ENCODE measurements at places on chromosomes 16 and 17.

- no peak for DNase-seq
Observed at GRCh38 chr16:80144191-80144590, 396.6 kb upstream of the DYNLRB2 start.

- DNase-seq: no peak
Observed at GRCh38 chr17:63816669-63817068, 10.6 kb upstream of the PSMC5 start.

DNA sequence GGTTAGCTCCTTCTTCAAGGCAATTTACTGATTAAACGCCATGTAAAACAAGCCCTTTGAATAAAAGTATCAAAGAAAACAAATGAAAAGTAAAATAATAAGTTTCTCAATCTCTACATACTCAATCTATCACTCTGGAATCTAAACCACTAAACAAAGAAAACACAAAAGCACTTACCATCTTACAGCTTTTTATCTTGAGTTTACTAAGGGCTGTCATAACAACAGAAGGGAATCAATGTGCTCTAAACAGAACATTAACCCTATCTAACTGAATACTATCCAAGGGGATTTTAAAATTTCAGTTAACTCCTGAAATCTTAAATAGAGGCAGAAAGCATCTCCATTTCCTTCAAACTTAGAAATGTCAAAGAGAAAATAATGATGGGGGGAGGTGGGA is 3.4 kb downstream of the SKA2 start:
- no peak for DNase-seq

GRCh38 chr17:17845046-17845775 is 8.4 kb upstream of the SREBF1 start:
- DNase-seq: no peak

- no peak for DNase-seq
Observed at GRCh38 chr17:35684055-35684802, 47.2 kb upstream of the RASL10B start.

- no peak for DNase-seq
Observed at GRCh38 chr17:74430706-74431567, 951 bp upstream of the GPRC5C start.

- DNase-seq: no peak
Observed at GRCh38 chr17:21252289-21252795, 868 bp downstream of the NATD1 start.

GRCh38 chr16:12375046-12375740 is 398.7 kb downstream of the SNX29 start:
- DNase-seq: no peak
